ENCODE measurements at places on chromosomes 16 and 17. TPM values are rescaled to one million over a fixed set of nuclear protein-coding genes. Genes with fewer than 3 reads are reported as not detected.

DNA sequence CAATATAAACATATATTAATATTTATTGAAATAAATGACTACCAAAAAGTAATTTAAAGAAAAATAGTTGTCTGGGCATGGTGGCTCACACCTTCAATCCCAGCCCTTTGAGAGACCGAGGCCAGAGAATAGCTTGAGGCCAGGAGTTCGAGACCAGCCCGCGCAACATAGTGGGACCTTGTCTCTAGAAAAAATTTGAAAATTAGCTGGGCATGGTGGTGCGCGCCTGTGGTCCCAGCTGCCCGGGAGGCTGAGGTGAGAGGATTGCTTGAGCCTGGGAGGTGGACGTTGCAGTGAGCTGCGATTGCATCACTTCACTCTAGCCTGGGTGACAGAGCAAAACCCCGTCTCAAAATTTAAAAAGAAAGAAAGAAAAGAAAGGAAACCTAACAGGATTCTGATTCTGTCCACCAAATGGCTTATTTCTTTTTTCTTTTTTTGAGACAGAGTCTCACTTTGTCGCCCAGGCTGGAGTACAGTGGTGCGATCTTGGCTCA is 3.4 kb upstream of the BPTF start:
- no peak for DNase-seq

DNA sequence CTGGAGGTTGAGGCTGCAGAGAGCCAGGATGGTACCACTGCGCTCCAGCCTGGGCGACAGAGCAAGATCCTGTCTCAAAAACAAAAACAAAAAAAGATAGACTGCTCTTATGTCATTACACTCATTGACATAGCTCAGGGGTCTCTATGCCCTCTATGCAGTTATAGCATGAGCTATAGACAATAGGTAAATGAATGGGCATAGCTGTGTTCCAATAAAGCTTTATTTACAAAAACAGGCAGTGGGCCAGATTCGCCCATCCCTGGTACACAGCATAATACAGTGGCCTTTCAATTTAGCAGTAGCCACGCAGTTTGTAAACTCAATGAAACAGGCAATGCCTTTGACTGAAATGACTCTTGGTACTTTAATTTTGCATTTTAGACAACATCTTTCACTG is 51.5 kb downstream of the XYLT1 start:
- no peak for DNase-seq

The CHP2 gene
- total RNA-seq, result not detected

The CDK5R1 gene
- total RNA-seq, result 4.5 TPM

DNA sequence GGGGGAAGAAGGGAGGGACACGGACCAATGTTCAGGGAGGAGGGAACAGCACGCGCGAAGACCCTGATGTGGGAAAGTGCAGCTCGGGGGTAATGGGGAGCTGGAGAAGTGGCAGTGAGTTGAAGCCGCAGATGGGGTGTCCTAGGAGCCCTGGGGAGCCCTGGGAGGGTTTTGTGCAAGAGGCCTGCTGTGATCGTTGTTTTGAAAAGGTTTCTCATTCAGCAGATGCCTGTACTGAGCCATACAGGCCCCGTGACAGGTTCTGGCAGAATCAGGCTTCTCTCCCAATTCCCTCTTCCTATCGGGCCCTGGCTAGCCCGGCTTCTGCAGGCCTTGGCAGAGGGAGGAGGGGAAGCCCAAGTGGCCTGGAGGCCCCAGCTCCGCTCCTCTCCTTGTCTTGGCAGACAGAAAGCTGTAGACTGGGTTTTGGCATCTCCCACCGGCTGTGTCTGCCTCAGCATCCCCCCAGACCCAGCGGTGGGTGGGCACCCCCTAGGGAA is 38.4 kb upstream of the EMP2 start:
- DNase-seq, result no peak

GRCh38 chr16:68999114-68999513 is 106.3 kb upstream of the HAS3 start:
- no peak for DNase-seq

The COG8 gene
- 56.2 TPM for total RNA-seq

GRCh38 chr16:66703406-66704215 is 7.1 kb upstream of the CMTM4 start:
- no peak for DNase-seq
